Adrenal gland (tissue), 19 donors: ENCODE measurements at places on chromosomes 6 and 20. TPM values are rescaled to one million over a fixed set of nuclear protein-coding genes. Genes with fewer than 3 reads are reported as not detected.

- peak; percentile 72 for DNase-seq
- no peak overlapping the region for H3K4me3 ChIP-seq
- H3K27me3 ChIP-seq: no peaks in the 10 kb centered on the region
- no peak overlapping the region for H3K27ac ChIP-seq
- no peaks in the 10 kb centered on the region for H3K36me3 ChIP-seq
- H3K4me1 ChIP-seq: peaks cover 26% of the 10 kb centered on the region
Observed at GRCh38 chr20:64065974-64066343, 3.0 kb downstream of the TCEA2 start.

- H3K27ac ChIP-seq: no peak overlapping the region
- no peak for DNase-seq
- no peaks in the 10 kb centered on the region for H3K4me1 ChIP-seq
- H3K4me3 ChIP-seq: no peak overlapping the region
- H3K36me3 ChIP-seq: peaks cover 74% of the 10 kb centered on the region
- no peaks in the 10 kb centered on the region for H3K27me3 ChIP-seq
Observed at GRCh38 chr20:33852626-33853506, 41.7 kb downstream of the CHMP4B start.

DNA sequence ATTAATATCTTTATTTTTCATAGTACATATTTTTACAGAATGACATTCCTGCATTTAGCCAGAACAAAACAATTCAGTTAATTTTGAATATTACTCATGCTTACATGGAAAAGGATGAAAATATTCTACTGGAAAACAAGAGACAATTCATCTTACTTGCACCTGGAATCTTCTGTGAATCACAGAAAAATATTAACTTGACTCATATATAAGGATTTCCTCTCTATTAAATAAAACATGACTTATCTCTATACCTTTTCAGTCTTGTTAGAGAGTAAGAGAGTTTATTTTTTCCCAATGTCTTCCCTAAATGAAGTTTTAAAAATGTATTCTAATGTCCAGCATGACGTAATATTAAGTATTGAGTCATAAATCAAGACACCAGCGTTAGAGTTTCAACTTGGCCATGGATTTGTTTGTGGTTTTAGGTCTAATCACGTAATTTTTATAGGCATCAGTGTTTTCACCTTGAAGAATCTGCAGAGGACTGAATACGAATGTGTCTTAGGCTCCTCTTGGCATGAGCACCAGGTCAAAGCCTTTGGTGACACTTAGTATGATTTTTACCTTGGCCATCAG, 445.1 kb upstream of the JAG1 start:
- no peaks in the 10 kb centered on the region for H3K27me3 ChIP-seq
- no peak overlapping the region for H3K4me3 ChIP-seq
- DNase-seq: no peak
- no peak overlapping the region for H3K27ac ChIP-seq
- no peaks in the 10 kb centered on the region for H3K36me3 ChIP-seq

DNA sequence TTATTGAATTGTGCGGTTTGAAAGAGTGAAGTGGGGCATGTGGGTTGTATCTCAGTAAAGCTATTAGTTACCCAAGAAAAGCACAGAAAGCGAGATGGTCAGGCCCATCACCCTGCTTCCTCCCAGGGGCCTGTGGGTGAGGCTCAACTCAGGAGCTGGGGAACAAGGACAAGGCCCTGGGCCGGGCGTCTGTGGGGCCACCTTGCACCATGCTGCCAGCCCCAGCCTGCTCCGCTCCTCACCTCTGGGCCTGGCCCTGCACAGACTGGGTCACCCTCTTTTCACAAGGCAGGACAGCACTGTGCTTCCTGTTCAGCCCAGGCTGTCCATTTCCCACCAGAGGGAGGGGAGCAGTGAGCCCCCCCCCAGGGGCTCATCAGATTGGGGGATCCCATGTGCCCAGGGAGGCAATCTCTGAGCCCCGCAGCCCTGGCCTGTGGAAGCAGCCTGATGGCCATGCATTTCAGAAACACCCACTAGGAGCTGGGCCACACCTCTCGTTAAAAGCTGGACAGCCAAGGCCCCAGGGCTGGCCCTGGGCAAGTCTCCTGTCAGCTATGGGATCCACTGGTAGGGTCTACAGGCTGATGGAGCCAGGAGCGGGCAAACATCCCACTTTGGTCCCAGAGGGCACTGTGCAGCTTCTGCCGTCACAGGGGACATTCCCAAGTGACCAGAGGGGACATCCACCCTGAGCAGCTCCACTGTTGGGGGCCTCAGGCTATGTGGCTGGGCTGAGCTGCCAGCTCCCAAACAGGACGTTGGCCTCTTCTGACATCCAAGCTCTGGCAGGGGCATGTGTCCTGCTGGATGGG, 55.9 kb downstream of the YTHDF1 start:
- H3K36me3 ChIP-seq: no peaks in the 10 kb centered on the region
- no peak overlapping the region for H3K4me3 ChIP-seq
- no peaks in the 10 kb centered on the region for H3K4me1 ChIP-seq
- no peak overlapping the region for H3K27ac ChIP-seq
- no peak for DNase-seq

- H3K36me3 ChIP-seq: no peaks in the 10 kb centered on the region
- peaks cover 33% of the 10 kb centered on the region for H3K4me1 ChIP-seq
- no peak for DNase-seq
- H3K27ac ChIP-seq: peak overlapping the region; percentile 84
Observed at GRCh38 chr20:50337521-50338466, 147.2 kb downstream of the CEBPB start.

DNA sequence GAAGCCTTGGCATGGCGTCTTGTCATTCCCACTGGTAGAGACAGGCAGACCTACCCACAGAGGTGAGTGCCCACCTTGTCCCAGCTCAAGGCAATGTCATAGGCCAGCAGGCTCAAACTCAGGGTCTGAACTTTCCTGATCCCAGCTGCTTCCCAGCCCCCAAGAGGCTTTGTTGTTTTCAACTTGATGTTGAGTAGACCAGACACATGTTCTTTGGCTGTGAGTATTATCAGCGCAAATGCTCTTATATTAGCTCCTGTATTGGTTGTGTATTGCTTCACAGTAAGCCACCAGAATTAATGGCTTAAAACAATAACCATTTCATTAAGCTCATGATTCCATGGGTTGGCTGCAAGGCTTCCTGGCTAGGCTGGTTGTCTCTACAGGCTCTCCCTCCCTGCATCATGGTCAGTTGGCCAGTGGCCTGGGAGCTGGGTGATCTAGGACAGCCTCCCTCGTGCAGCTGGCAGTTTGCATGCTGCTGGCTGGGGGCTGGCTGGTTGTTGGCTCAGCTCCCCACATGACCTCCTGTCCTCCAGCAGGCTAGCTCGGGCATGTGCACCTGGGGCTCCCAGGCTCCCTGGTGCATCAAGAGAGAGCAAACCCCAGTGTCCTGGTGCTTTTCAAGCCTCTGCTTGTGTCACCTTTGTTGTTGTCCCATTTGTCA, 21.6 kb downstream of the TOX2 start:
- no peak for DNase-seq
- no peaks in the 10 kb centered on the region for H3K4me1 ChIP-seq
- no peak overlapping the region for H3K27ac ChIP-seq
- H3K27me3 ChIP-seq: no peaks in the 10 kb centered on the region
- H3K36me3 ChIP-seq: no peaks in the 10 kb centered on the region

- no peak overlapping the region for H3K27ac ChIP-seq
- no peaks in the 10 kb centered on the region for H3K36me3 ChIP-seq
- no peak overlapping the region for H3K4me3 ChIP-seq
- no peak for DNase-seq
Observed at GRCh38 chr20:44092551-44093248, 94.3 kb downstream of the JPH2 start.

- no peaks in the 10 kb centered on the region for H3K27me3 ChIP-seq
- no peak for DNase-seq
- H3K27ac ChIP-seq: no peak overlapping the region
- no peaks in the 10 kb centered on the region for H3K4me1 ChIP-seq
Observed at GRCh38 chr6:34773916-34774315, 16.6 kb downstream of the SNRPC start.

DNA sequence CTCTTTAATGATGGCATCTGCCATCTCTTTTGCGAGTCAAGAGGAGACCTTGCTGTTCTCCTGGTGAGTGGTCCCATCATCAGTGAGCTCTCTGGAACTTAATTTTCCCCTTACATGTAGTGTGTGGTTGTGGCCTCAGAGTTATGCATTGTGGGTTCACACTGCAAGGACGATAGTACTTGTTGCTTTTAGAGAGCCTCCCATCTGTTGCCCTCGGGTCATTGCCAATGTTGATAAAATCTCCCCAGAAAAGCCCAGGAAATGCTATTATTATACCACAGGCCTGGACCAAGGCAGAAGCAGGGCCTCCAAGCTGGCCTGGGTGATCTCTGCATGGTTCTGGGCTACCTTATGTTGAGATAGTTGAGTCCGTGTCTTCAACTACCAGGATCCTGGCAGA, 241.6 kb downstream of the BMP7 start:
- H3K4me3 ChIP-seq: no peak overlapping the region
- H3K27ac ChIP-seq: no peak overlapping the region
- no peaks in the 10 kb centered on the region for H3K36me3 ChIP-seq
- no peak for DNase-seq
- no peaks in the 10 kb centered on the region for H3K4me1 ChIP-seq

DNA sequence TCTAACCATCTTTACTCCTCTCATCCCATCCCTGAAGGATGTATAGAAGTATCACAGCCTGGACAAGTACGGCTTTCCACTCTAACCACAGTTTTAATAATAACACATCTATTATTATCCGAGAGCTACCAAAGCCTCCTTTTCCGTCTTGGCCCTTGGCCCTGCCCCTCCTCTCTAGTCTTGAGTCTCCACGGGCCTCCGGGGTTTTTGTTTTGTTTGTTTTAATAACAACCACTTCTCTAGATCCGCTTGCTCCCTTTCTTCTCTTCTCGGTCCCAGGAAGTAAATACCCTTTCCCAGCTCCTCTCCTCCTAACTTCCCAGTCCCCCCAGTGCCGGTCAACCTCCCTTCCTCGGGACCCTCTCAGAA, 661 bp downstream of the LCA5 start:
- H3K36me3 ChIP-seq: no peaks in the 10 kb centered on the region
- H3K27ac ChIP-seq: peak overlapping the region; percentile 85
- H3K27me3 ChIP-seq: no peaks in the 10 kb centered on the region
- no peaks in the 10 kb centered on the region for H3K4me1 ChIP-seq
- peak; percentile 63 for DNase-seq

- H3K4me3 ChIP-seq: no peak overlapping the region
- peaks cover 3% of the 10 kb centered on the region for H3K36me3 ChIP-seq
- DNase-seq: no peak
- no peaks in the 10 kb centered on the region for H3K27me3 ChIP-seq
- no peak overlapping the region for H3K27ac ChIP-seq
Observed at GRCh38 chr6:166467436-166468000, 84.8 kb upstream of the MPC1 start.

DNA sequence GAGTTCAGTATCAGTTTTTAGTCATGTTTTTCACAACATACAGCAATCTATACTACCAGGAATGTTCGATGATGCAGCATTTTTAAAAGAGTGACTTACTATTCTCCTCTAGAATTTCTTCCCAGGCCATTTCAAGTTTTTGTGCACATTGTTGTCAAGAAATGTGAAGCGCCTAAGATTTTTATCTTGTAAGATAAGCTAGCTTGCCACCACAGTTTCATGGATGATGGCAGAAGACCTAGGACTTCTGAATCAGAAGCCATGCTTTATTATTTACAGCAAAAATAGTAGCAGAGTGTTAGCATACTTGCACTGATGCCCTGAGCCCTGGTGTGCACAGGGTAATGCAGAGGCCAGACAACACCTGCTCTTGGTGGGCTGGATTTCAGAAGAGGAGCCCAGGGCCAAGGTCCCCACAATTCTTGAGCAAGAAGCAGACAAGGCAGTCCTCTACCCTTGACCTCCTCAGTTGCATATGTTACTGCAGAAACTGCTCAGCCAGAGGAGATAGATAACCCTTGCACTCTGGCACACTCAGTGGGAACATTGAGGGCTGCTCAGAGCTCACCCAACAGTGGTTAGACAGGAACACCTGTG, 99.2 kb downstream of the QKI start:
- no peaks in the 10 kb centered on the region for H3K36me3 ChIP-seq
- no peaks in the 10 kb centered on the region for H3K27me3 ChIP-seq
- H3K27ac ChIP-seq: no peak overlapping the region
- no peak overlapping the region for H3K4me3 ChIP-seq
- peaks cover 20% of the 10 kb centered on the region for H3K4me1 ChIP-seq

DNA sequence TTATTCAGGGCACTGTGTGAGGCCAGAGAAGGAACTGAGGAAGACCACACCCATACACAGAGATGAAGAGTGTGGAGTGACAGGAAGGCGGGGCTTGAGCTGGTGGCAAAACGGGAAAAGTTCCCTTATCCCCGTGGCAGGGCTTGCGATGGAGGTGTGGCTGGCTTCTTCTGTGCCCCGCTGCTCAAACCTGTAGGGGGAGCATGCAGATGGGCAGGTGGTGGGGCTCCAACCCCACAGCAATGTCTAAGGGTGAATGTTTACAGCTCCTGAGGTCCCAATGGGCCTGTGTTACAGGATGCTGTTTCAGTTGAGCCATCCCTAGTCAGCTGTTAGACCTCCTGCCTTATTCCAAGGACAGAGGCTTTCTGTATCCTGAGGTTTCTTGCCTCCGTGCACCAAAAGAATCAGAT, 105.9 kb downstream of the LY86 start:
- no peak overlapping the region for H3K4me3 ChIP-seq
- H3K36me3 ChIP-seq: no peaks in the 10 kb centered on the region
- H3K4me1 ChIP-seq: peaks cover 20% of the 10 kb centered on the region
- H3K27me3 ChIP-seq: no peaks in the 10 kb centered on the region

- DNase-seq: no peak
- H3K4me1 ChIP-seq: no peaks in the 10 kb centered on the region
- H3K36me3 ChIP-seq: no peaks in the 10 kb centered on the region
- no peaks in the 10 kb centered on the region for H3K27me3 ChIP-seq
Observed at GRCh38 chr6:45984788-45985425, 30.8 kb downstream of the CLIC5 start.

- no peak within 1 kb of the TSS for H3K4me3 ChIP-seq
- H3K36me3 ChIP-seq: no peaks in the 10 kb centered on the region
- H3K4me1 ChIP-seq: no peaks in the 10 kb centered on the region
- DNase-seq: no peak
- no peak within 1 kb of the TSS for H3K27ac ChIP-seq
Observed at GRCh38 chr6:24935366-24936152, at the start of gene RIPOR2. TSS of gene RIPOR2 (minus strand) at chr6:24935960. CDS start at chr6:24935898, 62 bp downstream.

Gene ESF1
- total RNA-seq: 18.0 TPM

Gene KHDC1
- 0.83 TPM for total RNA-seq

Gene KCNK16
- total RNA-seq: not detected

Gene GFOD1
- total RNA-seq: 5.1 TPM

Gene MATN4
- total RNA-seq: not detected

Gene SULF2
- total RNA-seq: 42.5 TPM

Gene LRRC73
- 1.4 TPM for total RNA-seq

Gene CST4
- not detected for total RNA-seq

Gene VWA7
- 0.72 TPM for total RNA-seq

Gene TFAP2A
- 0.50 TPM for total RNA-seq

Gene SLPI
- total RNA-seq: 4.7 TPM

Gene PRDM13
- not detected for total RNA-seq

Gene FAM184A
- 2.5 TPM for total RNA-seq

Gene ADGRF5
- 64.3 TPM for total RNA-seq
